Uterus (tissue), 4 donors: ENCODE measurements at places on chromosomes 1 and 21. TPM values are rescaled to one million over a fixed set of nuclear protein-coding genes. Genes with fewer than 3 reads are reported as not detected.
A peak's percentile ranks its signal among the peaks of the same experiment; 100 is the strongest.

- DNase-seq, result peak; percentile 45
- peaks cover 11% of the 10 kb centered on the region for H3K4me1 ChIP-seq
- peak overlapping the region; percentile 99 for H3K27ac ChIP-seq
- H3K36me3 ChIP-seq, result no peaks in the 10 kb centered on the region
These were observed 2.7 kb downstream of the ZBTB7B start for GRCh38 chr1:155005076-155006011.

GRCh38 chr21:34604556-34604955, 10.4 kb downstream of the RCAN1 start:
- H3K4me3 ChIP-seq, result no peak overlapping the region
- no peaks in the 10 kb centered on the region for H3K4me1 ChIP-seq
- H3K27me3 ChIP-seq, result no peaks in the 10 kb centered on the region
- H3K27ac ChIP-seq, result no peak overlapping the region
- DNase-seq, result no peak

DNA sequence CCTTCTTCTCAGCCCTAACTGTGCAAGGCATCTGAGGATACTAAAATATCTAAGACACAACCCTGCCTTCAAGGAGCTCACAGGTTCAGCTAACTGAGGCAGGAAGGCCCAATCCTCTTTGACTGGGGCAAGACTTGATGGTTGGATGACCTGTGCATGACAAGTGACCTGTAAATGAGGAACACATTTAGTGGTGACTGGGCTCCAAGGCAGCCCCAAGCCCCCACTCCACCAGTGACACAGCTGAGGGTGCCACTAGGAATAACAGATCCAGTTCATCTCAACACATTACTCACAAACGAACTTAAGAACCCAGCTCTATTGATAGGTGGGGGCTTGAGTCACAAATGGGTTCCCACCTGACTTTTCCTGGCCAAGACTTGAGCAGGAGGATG, 244.7 kb upstream of the IRF2BP2 start:
- H3K36me3 ChIP-seq, result no peaks in the 10 kb centered on the region
- H3K27ac ChIP-seq, result no peak overlapping the region
- no peaks in the 10 kb centered on the region for H3K27me3 ChIP-seq
- no peak overlapping the region for H3K4me3 ChIP-seq
- no peaks in the 10 kb centered on the region for H3K4me1 ChIP-seq
- DNase-seq, result no peak

- H3K4me3 ChIP-seq, result no peak overlapping the region
- no peak for DNase-seq
- H3K27ac ChIP-seq, result no peak overlapping the region
These were observed 2.6 kb downstream of the CHML start for GRCh38 chr1:241637604-241638003.

GRCh38 chr1:8463144-8463927, 145.4 kb downstream of the SLC45A1 start:
- H3K36me3 ChIP-seq, result no peaks in the 10 kb centered on the region
- H3K4me1 ChIP-seq, result peaks cover 22% of the 10 kb centered on the region
- no peak overlapping the region for H3K4me3 ChIP-seq
- no peaks in the 10 kb centered on the region for H3K27me3 ChIP-seq

DNA sequence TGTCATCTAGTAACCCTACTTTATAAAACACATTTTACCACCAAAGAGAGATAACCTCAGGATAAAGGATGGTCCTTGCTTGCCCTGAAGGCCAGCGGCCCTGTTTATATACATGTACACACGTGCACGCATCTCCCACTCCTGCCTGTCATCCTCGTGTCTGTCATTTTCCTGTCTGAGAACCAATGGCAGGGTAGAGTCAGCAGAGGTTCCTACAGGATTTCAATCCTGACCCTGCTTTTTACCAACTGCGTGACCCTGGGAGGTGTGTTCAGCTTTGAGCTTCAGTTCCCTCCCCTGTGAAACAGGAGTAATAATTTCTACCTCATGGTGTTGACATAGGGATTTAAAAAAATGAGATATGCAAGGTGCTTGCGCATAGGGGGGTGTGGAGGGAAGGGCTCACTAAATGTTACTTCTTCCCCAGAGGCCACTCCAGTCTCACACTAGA, 12.3 kb upstream of the RASSF5 start:
- no peak for DNase-seq
- H3K4me3 ChIP-seq, result no peak overlapping the region
- H3K4me1 ChIP-seq, result peaks cover 5% of the 10 kb centered on the region
- no peaks in the 10 kb centered on the region for H3K27me3 ChIP-seq
- no peaks in the 10 kb centered on the region for H3K36me3 ChIP-seq

DNA sequence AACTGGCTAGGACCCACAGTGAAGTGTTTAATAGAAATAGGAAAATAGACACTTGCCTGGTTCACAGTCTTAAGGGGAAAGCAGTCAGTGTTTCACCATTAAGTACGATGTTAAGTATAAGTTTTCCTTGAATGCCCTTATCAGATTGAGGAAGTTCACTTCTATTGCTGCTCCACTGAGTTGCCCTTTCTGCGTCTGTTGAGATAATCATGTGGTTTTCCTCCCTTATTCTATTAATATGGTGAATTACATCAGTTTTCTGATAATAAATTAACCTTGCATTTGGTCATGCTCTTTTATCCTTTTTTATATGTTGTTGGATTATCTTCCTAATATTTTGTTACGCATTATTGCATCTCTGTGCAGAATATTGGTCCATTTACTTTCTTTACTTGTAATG, 21.4 kb downstream of the UTS2 start:
- no peaks in the 10 kb centered on the region for H3K36me3 ChIP-seq
- H3K4me1 ChIP-seq, result no peaks in the 10 kb centered on the region
- H3K4me3 ChIP-seq, result no peak overlapping the region

- no peak overlapping the region for H3K27ac ChIP-seq
- no peaks in the 10 kb centered on the region for H3K4me1 ChIP-seq
- H3K27me3 ChIP-seq, result no peaks in the 10 kb centered on the region
- H3K36me3 ChIP-seq, result no peaks in the 10 kb centered on the region
- no peak overlapping the region for H3K4me3 ChIP-seq
These were observed 6.8 kb upstream of the ERO1B start for GRCh38 chr1:236288620-236288976.

GRCh38 chr1:78060857-78061563, 15.2 kb downstream of the GIPC2 start:
- H3K27ac ChIP-seq, result no peak overlapping the region
- DNase-seq, result no peak
- H3K4me1 ChIP-seq, result no peaks in the 10 kb centered on the region

- no peaks in the 10 kb centered on the region for H3K36me3 ChIP-seq
- no peak overlapping the region for H3K4me3 ChIP-seq
- no peak for DNase-seq
- no peak overlapping the region for H3K27ac ChIP-seq
These were observed 157.8 kb downstream of the PRDM16 start for GRCh38 chr1:3226701-3227350.

DNA sequence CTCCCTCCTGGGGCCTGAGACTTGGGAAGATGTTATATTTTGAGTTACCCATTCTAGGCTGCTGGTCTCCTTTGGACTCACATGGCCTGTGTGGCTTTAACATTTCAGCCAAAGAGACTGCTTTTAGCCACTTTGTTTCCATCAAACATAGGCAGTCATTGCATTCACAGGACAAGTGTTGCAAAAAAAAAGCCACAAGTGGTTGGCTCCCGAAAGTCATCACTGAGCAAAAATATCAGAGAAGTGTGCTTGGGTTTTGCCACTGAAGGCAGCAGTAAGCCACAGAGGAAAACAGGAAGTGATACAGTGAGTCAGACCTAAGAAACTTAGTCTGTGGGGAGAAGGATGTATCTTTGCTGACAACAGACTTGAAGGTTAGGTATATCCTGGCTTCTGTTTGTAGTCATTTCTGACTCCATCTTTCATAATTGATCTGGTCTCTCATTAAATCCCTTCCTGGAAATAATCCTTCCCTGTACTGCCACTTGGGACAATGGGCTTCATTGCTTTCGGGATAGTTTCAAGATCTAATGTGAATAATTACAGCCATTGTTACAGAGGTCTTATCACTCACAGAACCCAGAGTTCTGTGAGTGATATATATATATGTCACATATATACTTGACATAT, 80.9 kb downstream of the COLGALT2 start:
- no peaks in the 10 kb centered on the region for H3K4me1 ChIP-seq
- no peaks in the 10 kb centered on the region for H3K27me3 ChIP-seq
- no peak overlapping the region for H3K4me3 ChIP-seq
- no peaks in the 10 kb centered on the region for H3K36me3 ChIP-seq
- no peak overlapping the region for H3K27ac ChIP-seq

DNA sequence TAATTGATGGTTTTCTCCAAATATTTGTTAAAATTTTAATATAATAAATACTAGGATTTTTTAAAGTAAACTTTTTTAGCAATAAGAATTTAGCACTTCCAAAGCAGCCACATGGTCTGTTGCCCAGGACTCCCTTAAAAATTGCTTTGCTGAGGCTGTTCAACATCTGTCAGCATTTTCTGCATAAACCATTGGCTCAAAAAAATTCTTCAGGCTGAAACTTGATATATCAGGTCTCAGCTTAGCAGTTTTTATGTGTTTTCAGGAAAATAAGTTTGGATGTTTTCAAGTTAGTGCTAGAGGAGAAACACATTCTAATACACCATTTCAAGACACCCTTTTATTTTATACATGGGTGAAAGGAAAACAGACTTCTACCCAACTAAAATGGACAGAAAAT, 69.1 kb upstream of the C1orf105 start:
- no peaks in the 10 kb centered on the region for H3K36me3 ChIP-seq
- no peaks in the 10 kb centered on the region for H3K27me3 ChIP-seq
- DNase-seq, result no peak
- no peak overlapping the region for H3K4me3 ChIP-seq

- no peaks in the 10 kb centered on the region for H3K4me1 ChIP-seq
- H3K4me3 ChIP-seq, result no peak overlapping the region
- H3K27me3 ChIP-seq, result no peaks in the 10 kb centered on the region
- no peaks in the 10 kb centered on the region for H3K36me3 ChIP-seq
- H3K27ac ChIP-seq, result no peak overlapping the region
- no peak for DNase-seq
These were observed 109.4 kb downstream of the TLR5 start for GRCh38 chr1:223033658-223034057.

DNA sequence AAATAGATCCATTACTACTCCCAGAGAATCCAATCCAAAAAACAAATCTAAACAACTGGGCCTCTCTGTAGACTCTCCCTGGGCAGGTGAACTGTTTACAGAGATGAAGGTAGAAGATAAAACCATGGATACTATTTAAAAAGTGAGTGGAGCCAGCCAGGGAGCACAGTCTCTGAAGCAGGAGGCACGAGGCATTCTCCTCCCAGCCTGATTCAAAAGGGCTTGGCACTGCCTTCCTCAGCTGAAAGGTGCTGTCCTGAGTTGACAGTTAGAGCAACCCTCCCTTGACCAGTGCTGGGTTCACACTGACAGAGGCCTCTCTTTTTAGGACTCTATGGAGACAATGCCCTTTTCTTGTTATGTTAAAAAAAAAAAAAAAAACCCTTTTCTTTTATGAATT, 36.8 kb downstream of the HENMT1 start:
- H3K4me1 ChIP-seq, result no peaks in the 10 kb centered on the region
- DNase-seq, result no peak
- no peaks in the 10 kb centered on the region for H3K36me3 ChIP-seq
- no peak overlapping the region for H3K27ac ChIP-seq
- H3K27me3 ChIP-seq, result no peaks in the 10 kb centered on the region

GRCh38 chr1:48208251-48208650, 14.3 kb upstream of the SLC5A9 start:
- H3K36me3 ChIP-seq, result no peaks in the 10 kb centered on the region
- H3K4me1 ChIP-seq, result no peaks in the 10 kb centered on the region
- H3K27me3 ChIP-seq, result no peaks in the 10 kb centered on the region
- DNase-seq, result no peak
- H3K4me3 ChIP-seq, result no peak overlapping the region

- no peak overlapping the region for H3K4me3 ChIP-seq
- no peaks in the 10 kb centered on the region for H3K36me3 ChIP-seq
- DNase-seq, result peak; percentile 51
- no peaks in the 10 kb centered on the region for H3K27me3 ChIP-seq
These were observed 19.5 kb upstream of the COL6A2 start for GRCh38 chr21:46078322-46078977.

CFHR5 gene
- total RNA-seq, result not detected

FAM78B gene
- total RNA-seq, result 0.21 TPM

USF1 gene
- total RNA-seq, result 71.8 TPM

TSSK3 gene
- 21.3 TPM for total RNA-seq

S100A7 gene
- total RNA-seq, result 3.5 TPM

PYHIN1 gene
- not detected for total RNA-seq

WDR4 gene
- total RNA-seq, result 19.1 TPM

TTC22 gene
- total RNA-seq, result 3.2 TPM

CHODL gene
- 0.24 TPM for total RNA-seq
